ENCODE measurements at places on chromosomes 5 and 9. TPM values are rescaled to one million over a fixed set of nuclear protein-coding genes. Genes with fewer than 3 reads are reported as not detected.

DNA sequence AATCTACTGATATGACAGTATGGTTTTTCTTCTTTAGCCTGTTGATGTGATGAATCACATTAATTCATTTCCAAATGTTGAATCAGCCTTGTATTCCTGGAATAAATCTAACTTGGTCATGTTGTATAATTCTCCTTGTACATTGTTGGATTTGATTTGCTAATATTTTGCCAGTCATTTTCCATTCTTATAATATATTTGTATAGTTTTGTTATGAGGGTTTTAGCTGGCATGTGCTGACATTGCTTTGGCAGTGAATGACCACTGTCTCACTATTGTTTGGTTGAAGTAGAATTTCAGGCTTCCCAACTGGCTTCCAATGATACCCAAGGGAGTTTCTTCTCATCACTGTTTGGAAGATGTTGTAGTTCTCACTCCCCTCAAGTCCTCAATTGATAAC lies 983.0 kb upstream of the PTPRD start:
- no peak for DNase-seq

DNA sequence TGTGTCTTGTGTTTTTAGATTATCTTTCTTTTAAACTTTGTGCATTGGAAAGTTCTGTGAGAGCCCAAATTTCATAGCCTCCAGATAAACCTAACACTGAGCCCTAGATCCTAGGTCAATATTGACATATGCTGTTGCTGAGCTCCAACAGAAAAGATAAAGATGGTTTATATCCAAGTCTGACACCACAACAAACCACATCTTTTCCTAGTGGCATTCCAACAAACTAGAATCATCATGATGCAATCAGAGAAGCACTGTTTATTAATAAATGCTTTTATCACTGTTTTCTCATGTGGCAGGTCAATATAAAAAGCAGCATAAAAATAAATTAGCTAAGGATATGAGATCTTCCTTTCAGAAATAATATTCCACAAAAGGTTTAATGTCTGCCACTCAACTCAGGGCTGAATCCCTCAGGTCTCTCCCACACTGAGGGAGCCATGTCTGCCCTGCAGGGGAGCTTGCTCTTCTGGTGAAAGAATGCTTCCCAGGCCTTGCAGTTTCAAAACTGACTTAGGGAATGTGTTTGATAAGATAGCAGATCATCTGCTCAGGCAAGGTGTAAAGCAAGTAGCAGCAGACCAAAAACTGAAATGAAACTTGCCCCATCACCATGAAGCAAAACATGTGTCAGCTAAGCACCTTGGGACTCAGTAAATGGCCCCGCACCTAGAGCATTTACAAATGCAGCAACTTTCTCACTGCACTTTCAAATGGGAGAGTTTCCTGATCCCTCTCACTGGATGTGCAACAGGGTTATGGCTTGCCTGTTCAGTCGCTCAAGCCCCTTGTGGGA lies 493.0 kb downstream of the AGTPBP1 start:
- no peak for DNase-seq

GRCh38 chr5:93010037-93010436 lies 571.0 kb downstream of the NR2F1-AS1 start:
- DNase-seq: no peak

GRCh38 chr5:10734037-10734709 lies 26.9 kb downstream of the DAP start:
- no peak for DNase-seq

- DNase-seq: no peak
Measured at GRCh38 chr5:158847772-158848171, 251.9 kb downstream of the EBF1 start.

- DNase-seq: no peak
Measured at GRCh38 chr9:124045076-124045829, 33.7 kb downstream of the LHX2 start.

GRCh38 chr5:124310453-124310852 lies 436.0 kb downstream of the ZNF608 start:
- no peak for DNase-seq

GRCh38 chr5:873328-873727 lies 19.3 kb downstream of the BRD9 start:
- DNase-seq: no peak

DNA sequence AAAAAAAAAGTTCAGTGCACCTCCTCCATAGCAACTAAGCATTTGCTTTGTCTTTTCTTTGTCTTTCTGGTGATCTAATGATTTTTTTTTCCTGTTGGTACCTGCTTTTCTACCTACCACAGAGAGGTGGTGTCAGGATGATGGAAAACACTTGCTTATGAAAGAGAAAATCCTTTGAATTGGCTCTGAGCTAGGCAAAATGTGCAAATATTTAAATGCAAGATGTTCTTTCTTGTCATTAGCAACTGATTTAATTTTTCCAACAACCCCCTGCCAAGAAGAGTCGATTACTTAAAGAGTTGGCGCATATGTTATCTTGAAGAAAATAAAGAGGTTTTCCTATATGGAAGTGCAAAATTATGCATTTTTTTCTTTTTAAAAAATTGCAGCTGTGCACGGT lies 37.7 kb downstream of the TNC start:
- DNase-seq: no peak

DNA sequence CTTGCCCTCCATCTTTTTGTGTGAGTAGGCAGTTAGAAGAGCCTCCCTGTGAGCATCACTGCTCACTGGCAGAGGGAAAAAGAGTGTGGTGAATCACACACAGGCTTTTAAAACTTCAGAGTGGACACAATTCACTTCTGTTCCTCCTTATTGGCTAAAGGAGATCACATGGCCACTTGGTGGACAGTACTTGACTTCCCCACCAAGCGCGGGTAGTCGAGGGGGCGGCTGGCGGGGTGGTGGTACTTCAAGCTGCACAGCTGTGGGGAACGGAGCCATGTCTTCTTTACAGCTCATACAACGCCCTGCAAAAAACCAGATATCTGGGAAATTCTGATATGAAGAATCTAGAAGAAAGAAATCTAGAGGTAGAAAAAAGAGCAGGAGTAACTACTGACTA lies 95.4 kb downstream of the PAM start:
- no peak for DNase-seq

DNA sequence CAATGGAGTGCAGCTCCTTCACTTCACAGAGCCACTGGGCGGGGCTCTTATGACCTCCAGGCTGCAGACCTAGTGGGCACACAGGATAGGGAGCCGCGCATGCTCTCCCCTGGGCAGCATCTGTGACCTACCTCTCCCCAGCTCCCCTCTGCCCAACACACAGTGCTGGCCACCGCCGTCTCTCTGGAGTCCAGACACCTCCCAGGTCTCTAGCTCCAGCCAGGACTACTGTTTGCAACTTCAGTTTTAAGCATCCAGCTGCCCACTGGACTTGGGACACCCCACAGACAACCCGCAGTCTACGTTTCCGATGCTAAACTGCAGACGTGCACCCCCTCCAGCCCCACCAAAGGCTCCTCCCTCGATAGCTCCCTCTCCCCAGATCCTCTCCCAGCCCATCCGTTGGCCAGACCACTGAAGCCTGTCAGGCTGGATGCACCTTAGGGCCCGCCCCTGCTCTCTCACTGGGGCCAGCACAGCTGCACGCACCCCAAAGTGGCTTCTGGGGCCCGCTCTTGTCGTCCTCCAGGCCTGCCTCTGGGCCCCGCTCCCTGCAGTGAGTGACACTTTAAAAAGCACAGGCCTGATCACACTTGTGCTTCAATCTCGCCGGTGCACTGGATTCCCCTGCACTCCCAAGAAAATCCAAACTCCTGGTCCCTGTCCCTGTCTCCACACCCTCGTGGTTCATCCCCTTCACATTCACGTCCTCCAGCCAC lies 11.3 kb downstream of the FLT4 start:
- DNase-seq: no peak

DNA sequence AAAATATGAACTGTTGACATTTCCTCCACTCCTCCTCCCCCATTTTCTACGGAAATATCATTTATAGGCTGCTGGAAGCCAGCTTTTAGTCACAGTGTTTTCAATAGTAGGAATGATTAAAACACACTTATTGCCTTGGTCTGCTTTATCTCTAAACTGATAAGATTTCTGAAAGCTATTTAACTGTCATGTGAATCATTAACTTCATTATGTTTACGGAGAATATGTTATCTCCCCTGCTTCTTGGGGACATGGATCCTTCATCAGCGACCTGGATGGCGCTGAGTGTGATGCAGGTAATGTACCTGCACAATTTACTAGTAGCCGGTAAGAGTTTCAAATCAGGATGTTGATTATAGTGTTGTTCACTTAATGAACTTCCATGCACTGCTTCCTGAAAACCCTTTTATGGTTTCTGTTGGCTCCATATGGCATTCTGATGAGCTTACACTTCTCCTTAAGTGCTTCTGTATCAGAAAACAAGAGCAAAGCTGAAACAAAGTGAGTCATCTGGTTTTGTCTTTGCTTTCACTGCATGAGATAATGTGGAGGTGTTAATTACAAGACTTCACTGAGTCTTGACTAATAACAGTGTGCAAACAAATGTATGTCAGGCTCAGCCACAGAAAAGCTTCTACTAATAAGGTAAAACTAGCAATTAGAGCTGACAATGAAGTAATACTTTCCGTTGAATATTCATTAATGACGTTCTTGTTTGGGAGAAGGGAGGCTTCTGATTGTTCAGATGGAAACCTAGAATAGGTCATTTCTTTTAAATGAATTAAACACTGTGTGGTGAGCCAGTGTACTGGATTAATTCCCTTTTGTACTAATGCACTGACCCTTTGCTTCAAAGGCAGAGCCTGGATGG lies 162.4 kb upstream of the ZNF608 start:
- DNase-seq: no peak

DNA sequence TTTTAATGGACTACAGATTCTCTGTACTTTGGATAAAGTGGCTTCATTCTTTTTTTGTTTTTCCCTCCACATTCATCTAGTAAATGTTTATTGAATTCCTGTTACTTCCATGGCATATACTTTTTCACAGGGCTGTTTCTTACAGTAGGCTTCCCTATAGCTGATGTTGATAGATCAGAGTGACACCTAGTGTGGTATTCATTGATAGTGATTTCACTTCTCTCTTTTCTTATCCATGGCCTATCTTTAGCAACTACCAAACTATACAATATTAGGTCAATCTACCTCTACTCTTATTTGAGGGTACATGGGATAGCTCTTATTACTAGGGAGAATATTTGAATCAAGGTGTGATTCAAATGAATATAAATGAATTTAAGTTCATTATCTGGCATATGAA lies 35.8 kb downstream of the FSD1L start:
- DNase-seq: no peak

GRCh38 chr5:149489605-149490037 lies 61.6 kb downstream of the CSNK1A1 start:
- DNase-seq: no peak

DNA sequence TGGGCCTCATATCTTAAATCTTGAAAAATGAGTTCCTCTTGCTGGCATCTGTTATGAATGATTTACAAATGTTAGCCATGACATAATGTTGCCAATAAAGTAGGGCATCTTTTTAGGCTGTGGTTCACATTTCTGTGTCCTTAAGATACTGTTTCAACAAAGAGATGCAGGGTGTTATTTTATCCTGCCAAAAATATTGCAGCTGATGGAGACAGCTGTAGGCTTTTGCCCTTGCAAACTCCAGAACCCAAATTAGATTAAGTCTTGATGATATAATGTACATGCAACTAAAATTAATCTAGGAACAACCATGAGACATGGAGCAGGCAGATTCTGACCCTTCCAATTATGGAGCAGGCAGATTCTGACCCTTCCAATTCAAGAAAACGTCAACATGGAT lies 228.2 kb upstream of the GRIN3A start:
- no peak for DNase-seq

- DNase-seq: no peak
Measured at GRCh38 chr5:65555287-65555686, 7.7 kb downstream of the CENPK start.

DNA sequence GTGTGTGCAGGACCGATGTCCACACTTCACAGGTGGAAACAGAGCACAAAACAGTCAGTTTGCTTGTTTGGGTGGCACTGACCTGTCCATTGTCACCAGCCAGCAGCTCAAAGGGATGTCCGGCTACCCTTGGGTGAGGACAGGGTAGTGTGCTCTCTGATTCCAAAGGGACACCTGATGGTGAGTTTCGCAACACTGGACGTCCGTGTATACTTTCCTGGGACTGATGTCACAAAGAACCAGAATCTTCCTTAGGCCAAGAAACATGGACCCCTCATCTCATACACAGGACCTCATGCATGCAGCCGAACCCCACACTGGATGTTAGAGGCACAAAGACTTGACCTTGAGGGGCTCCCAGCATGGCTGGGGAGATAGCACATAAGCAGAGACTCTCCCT lies 22.2 kb upstream of the CPLX2 start:
- DNase-seq: no peak

DNA sequence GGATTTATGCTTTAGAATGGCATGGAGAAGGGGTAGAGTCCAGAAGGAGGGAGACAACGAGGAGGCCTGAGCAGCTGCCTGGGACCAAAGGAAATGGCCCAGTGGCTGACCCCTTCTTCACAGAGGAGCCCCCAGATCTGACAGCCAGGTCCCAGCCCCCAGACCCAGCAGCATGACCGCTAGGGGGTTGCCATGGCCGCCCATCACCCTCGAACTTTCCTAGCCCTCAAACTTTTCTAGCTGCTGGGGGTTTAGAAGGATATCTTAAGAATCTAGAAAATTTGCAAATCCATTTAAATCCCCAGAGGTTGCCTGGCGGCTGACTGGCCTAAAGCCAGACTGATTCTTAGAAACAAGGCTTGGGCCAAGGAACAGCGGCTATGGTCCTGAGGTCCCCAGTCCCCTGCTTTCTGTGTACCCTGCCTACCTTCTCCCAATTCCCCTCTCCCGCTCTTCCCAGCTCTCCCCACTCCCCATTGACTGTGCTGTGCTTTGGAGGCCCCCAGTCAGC lies 972 bp downstream of the PDGFRB start:
- DNase-seq: no peak

DNA sequence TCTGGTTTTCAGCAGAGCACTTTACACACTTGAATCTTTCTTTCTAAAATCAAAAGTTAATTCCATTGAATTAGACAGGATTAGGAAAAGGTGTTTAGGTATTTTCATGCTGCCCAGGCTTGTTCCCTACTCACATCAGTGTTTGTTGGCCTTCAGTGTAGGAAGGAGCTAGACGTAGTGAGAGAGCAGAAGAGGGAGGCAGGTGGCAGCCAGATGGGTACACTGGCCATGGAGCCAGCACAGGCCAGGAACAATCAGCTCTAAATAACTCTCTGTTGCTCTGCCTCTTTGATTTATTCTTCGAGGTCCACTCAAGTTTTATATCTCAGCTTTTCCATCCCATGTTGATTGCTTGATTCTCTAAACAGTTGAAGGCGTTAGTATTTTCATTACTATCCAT lies 529.6 kb downstream of the PSAT1 start:
- no peak for DNase-seq

SPATA24 gene
- total RNA-seq: 2.2 TPM

GRIN3A gene
- under 0.01 TPM for total RNA-seq

STPG3 gene
- not detected for total RNA-seq

HARS1 gene
- 53.7 TPM for total RNA-seq

ZNF474 gene
- total RNA-seq: 0.44 TPM

UQCRQ gene
- total RNA-seq: 106 TPM
